ENCODE measurements at places on chromosomes 13 and 19.

DNA sequence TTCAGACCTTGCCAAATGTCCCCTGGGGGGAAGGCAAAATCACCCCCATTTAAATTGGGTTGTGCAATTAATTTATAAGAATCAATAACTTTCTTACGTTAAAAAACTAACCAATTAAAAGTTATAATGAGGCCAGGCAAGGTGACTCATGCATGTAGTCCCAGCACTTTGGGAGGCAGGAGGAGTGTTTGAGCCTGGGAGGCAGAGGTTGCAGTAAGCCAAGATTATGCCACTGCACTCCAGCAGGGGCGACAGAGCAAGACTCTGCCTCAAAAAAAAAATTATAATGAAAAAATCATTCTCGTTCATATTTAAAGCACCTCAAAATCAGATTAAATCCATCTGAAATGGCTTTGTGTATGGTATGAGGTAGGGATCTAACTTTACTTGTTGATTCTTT is 18.4 kb upstream of the SIGLEC14 start:
- peak; percentile 25 for DNase-seq

DNA sequence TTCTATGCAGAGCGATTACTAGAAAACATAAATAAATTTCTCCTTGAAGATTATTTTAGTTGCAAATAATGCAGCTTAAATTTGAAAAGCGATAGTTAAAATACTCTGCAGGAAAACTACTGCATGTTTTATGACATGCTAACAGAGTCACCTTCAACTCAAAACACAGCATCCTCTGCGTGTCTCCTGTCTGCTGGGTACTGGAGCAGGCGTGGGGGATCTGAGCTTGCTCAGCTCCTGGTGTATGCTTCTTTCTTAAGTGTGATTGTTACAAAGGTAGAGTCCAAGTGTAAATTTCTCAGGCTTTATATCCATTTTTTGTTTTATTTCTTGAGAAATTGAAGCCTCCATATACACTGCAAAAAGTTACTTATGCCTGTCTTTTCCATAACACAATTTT is 15.3 kb downstream of the SPATA13 start:
- no peak for DNase-seq

- peak; percentile 63 for DNase-seq
Measured at GRCh38 chr19:58317476-58318072, 9.2 kb upstream of the ZSCAN22 start.

- DNase-seq, result peak; percentile 57
Measured at GRCh38 chr13:75864718-75865117, 228.6 kb downstream of the LMO7 start.

DNA sequence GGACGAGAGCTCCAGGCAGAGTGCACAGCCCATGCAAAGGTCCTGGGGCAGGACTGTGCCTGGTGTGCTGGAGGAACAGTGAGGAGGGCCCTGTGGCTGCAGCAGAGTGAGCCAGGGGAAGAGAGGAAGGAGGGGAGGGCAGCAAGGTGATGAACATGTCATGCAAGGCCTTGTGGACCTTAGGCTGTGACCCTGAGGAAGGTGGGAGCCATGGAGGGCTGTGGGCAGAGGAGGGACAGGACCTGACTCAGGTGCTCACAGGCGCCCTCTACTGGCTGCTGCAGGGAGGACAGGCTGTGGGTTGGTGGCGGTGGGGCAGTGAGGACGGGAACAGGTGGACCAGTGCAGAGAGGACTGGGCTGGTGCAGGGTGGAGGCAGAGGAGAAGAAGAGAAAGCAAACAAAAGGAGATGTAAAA is 170.3 kb downstream of the PTPRS start:
- DNase-seq, result no peak
